Astrocyte of the cerebellum (primary cell): ENCODE measurements at places on chromosomes 16 and 17.

- DNase-seq: no peak
These were observed 90.8 kb downstream of the SDR42E1 start for GRCh38 chr16:81920498-81920897.

DNA sequence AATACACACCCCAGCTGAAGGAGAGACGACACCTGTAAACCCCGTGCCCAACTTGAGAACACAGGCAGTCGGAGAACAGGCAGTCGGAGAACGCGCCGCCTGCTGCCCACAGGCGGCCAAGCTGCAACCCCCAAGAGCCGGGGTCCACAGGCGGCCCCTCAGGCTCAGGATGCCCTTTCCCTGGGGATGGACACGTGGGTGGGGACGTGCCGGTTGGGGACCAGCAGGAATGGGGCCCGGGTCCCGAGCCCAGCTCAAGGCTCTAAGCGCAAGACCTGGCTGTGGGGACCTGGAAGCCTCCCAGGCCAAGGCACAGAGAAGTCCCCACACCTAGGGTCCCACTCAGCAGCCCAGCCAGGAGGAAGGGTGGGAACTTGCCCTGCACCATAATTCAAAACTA, 79.5 kb upstream of the GNG13 start:
- DNase-seq: no peak

DNA sequence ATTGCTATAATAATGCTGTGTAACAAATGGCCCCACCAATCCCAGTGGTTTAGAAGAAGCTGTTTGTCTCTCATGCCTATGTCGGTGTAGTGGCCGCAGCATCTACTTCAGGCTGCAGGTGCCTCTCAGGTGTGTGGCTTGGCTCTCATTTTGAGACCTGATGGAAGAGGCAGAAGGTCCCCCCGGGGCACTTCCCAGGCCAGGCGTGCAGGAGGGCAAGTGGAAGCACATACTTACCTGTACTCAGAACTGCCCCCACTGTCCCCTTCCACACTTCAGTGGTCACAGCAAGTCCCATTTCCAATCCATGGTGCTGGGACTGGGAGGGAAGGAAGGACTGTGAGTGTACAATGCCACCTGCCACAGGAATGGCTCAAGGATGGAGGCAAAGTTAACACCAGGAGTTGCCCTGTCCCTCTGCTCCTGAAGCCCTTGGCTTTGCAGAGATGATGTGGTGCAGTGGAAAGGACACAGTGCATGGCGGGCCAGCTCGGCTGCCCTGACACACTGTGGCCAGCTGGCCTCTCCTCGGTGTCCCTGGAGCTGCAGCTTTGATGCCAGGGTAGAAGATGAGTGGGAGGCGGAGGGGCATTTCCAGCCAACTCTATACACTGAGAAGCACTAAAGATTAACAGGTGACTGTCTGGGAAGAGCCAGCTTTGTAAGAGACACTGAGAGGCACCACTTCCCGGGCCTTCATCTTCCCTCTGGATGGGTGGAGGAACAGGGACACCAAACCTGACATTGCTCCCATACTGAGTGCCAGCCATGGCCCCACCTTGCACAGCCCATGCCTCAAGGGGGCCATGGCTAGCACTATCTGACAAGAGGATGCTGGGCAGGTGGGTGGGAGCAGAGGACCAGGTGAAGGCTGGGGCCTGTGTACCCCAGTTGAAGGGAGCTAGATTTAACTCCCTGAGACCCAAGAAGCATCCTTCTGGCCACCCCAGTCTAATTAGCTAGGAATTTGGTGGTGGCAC, 105.9 kb downstream of the METRNL start:
- no peak for DNase-seq

DNA sequence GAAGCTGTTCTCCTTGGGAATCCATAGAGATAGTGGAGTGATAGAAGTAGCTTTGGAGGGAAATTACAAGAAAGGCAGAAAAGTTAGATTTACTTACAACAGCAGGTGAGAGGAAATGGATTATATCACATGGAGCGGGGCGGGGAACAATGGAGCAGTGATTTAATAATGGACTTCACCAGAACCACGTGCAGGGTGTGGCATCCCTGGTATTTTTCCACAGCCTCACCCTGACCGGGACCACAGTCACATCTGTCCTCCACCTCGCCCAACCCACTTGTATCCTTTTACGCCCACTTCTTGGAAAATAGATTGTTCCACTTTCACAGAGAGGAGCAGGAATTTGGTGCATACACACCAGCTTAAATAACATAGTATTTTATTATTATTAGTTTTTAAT, 15.9 kb upstream of the CYB5B start:
- DNase-seq: no peak

DNA sequence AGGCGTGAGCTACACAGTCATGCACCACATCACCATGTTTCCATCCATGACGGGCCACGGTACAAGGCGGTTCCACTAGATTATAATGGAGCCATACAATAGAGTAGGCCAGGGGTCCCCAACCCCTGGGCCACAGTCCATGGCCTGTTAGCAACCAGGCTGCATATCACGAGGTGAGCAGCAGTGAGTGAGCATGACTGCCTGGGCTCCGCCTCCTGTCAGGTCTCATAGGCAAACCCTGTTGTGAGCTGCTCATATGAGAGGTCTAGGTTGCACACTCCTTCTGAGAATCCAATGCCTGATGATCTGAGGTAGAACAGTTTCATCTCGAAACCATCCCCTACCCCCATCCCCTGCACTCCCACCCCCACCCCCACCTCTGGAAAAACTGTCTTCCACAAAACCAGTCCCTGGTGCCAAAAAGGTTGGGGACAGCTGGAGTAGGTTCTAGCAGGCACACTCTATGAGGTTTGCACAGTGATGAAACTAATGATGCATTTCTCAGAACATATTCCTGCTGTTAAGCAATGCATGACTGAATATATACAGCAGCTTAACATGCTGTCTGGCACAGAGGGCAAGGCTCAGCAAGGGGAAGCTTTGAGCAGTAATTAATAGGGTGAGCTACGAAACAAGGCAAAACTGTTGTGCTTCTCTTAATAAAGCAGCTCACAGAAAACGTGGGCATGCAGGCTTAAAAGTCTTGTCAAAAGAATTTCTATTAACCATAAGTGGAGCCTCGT, 108.0 kb downstream of the VPS53 start:
- no peak for DNase-seq

GRCh38 chr17:81412490-81413093, 17.3 kb downstream of the BAHCC1 start:
- no peak for DNase-seq

DNA sequence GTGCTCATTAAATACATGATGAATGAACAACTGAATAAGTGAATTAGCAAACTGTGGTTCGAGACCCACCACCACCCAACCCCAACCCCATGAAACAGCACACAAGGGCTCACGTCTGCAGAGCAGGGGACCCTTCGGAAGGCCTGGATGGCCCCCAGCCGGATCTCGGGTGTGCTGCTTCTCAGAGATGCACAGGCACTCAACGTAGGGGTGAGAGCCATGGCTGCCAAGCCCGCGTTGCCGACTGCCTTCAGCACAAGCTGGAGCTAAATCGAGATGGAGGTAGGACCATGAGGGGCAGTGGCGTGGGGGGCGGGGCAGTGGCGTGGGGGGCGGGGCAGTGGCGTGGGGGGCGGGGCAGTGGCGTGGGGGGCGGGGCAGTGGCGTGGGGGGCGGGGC, 93.2 kb downstream of the LITAF start:
- no peak for DNase-seq

DNA sequence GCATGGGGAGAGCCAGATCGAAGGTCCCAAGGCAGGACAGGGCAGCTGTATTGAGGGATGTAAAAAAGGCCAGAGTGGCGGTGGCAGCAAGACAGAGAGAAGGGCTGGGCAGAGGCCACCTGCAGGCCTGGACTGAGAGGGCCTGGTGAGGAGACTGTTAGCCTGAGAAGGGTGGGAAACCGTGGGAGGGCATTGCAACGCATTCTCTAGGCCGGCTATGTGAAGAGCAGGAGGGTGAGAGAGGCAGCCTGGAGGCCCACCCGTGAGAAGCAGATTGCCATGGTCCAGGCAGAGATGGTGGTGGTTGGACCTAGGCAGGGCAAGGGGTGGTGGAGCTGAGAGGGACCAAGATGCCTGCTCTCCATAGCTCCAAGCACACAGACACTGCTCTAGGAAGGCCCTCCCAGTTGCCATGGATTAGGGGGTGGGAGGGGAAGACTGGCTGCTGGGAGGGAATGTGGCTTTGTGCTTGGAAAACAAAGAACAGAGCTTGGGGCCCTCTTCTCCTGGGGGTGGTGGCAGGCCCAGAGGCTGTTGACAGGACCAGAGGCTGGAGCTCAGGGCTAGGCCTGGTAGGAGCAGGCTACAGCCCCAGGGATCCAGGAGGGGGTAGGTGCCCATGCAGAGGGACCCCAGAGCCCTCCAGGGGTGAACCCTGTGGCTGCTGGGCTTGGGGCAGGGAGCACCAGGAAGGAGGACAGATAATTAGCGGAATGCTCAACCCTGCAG, 12.4 kb upstream of the TCAP start:
- no peak for DNase-seq

DNA sequence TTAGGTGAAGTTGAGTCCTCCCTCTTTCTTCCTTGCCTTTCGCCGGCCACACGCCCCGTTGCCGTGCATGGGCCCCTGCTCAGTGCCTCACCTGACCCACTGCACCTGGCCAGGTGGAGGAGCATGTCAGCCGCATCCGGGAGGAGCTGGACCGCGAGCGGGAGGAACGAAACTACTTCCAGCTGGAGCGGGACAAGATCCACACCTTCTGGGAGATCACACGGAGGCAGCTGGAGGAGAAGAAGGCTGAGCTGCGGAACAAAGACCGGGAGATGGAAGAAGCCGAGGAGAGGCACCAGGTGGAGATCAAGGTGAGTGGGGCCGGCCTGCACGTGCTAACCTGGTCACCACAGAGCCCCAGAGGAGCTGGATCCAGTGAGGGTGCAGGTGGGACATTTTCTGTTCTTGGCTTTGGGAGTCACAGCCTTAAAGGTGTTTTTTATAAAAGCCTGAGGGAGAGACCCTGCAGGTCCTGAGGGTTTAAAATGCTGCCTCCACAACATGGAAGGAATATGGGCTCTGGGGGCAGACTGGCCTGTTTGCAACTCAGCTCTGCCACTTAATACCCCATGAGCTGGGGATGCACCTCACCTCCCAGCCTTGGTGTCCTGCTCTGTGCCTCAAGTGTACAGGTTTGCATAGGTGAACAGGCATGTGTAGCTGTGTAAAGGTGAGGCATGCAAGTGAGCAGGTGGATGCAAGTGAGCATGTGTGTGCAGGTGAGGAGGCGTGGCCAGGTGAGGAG, 12.1 kb upstream of the DBNDD1 start:
- no peak for DNase-seq

DNA sequence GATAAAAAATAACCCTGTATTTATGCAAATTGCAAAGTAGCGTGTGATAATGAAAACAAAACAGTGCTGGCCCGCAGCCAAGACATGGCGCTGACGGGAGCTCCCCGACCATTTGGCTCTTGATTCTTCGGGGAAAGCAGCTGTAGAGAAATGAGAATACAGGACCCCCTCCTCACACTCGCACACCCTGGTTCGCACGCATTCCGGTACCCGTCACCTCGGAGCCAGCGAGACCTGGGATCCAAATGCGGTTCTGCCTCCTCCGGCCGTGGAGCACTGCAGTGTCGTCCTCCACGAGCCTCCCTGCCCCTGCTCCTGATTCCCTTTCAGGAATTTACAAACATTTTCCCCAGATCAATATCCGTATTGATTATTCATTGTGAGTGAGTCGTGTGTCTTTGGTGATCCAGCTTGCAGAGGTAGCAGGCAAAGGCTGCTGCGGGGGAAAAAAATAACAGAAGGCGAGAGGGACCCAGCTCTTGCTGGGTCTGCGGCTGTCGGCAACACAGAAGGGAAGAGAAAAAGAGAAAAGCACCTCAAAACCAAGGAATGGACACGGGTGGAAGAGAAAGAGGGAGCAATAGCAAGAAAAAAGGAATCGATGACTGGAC, 184.1 kb upstream of the ZFHX3 start:
- DNase-seq: no peak

GRCh38 chr17:19897090-19897837, 29.5 kb upstream of the ULK2 start:
- DNase-seq: no peak

- no peak for DNase-seq
These were observed 23.9 kb downstream of the HSD11B2 start for GRCh38 chr16:67454852-67455251.

- DNase-seq: no peak
These were observed 2.6 kb downstream of the ARHGAP17 start for GRCh38 chr16:25012525-25012991.

GRCh38 chr16:88290850-88291830, 91.6 kb upstream of the ZNF469 start:
- no peak for DNase-seq

GRCh38 chr17:1743088-1743439, 393 bp downstream of the SERPINF2 start:
- no peak for DNase-seq

- DNase-seq: no peak
These were observed 2.1 kb upstream of the CTRL start for GRCh38 chr16:67933805-67934204.

DNA sequence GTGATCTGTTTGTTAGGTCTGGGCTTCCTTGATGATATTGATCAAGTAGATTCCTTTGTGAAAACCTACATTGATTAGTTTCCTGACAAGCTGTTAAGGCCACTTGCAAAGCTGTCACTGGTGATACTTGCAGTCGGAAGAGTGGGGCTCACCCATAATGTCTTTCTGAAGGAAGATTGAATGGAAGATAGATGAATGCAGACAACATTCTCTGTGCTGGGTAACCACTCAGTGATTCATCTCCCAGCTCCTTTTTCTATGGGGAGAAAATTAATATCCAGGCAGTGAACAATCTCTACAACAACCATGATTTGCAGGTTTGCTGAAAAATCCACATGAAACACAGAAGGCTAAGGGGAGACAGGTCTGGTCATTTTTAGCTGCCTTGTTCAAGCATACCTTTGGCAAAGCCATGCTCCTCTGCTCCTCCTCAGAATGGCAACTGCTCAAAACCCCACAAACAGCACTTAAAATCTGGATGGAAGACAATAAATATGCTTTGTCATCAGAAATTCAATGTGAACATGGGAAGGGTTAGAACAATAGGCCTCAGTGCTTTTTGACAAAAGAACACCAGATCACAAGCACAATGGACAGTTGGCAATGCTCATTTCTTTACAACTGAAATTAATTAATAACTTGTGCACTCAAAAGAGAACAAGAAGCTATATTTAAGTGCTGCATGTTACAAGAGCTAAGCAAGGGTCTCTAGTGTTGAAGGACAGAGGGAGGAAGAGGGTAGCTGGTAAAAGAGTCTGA, 495.4 kb downstream of the TOX3 start:
- DNase-seq: no peak

GRCh38 chr17:68060336-68060735, 24.8 kb downstream of the KPNA2 start:
- no peak for DNase-seq

DNA sequence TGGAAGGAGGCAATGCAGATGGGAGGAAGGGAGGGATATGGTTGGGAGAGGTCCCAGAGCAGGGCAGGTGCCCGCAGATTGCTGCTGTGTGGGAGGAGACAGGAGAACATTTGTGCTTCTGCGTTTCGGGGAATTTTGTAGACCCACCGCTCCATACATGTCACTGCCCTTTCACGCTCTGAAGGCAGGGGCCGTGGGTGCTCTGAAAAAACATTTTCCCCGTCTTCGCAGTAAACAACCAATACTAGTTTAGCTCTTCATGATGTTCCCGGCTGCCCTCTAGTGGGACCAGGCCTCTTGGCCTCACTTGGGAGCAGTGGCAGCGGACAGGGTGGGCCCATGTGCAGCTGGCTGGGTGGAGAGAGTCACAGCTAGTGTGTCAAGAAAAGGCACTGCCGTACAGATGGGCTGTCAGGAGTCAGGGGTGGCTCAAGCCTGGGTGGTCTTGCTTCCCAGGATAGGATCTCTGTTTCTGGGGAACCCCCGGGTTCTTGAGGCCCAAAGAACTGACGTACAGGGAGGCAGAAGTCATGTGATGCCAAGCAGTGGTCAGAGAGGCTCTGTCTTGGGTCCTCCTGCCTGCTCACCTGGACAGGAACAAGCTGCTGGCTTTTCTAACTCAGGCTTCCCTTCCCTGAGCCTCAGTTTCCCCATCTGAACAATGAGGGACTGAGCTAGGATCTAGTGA, 46.5 kb upstream of the CPNE2 start:
- peak; percentile 38 for DNase-seq
